ENCODE measurements at places on chromosomes 5 and 9. TPM values are rescaled to one million over a fixed set of nuclear protein-coding genes. Genes with fewer than 3 reads are reported as not detected.

- no peaks in the 10 kb centered on the region for H3K27me3 ChIP-seq
- H3K27ac ChIP-seq = no peak overlapping the region
- no peak for DNase-seq
- H3K4me1 ChIP-seq = no peaks in the 10 kb centered on the region
- no peaks in the 10 kb centered on the region for H3K36me3 ChIP-seq
- H3K4me3 ChIP-seq = no peak overlapping the region
Observed at GRCh38 chr5:155772009-155772662, 554.8 kb upstream of the SGCD start.

DNA sequence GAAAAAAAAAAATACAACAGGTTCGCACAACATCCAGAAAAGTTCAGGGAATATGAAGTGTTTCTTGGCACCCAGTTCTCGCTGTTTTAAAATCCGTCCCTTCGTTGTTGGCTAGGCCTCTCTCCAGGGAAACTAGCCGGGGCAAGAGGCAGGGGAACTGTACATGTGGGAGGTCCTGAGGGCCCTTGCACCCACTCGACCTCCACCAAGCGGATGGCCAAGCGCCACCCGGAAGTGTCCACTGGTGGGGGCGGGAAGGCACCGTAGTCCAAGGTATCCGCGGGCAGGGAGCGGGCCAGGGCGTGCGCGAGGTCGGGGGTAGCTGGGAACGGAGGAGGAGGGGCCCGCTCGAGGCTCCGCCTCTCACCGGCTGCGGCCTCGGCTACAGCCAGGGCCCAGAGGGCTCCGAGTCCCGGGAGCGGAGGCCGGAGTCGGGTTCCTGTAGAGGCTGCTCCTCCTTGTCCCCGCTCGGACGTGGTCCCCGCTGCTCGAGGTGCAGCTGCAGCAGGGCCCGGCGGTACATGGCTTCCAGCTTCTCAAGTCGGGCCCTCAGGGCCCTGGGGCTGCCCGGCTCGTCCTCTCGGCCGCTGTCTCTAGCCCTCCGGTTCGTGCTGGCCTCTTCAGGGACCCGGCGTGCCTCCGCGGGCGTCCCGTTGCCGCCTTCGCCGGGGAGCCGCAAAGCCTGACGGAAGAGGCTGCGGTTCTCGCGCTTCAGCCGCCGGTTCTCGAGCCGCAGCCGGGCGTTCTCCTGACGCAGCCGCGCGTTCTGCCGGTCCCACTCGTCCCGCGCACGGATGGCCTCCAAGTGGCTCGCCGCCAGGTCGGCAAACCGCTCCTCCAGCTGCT is 720 bp downstream of the TUSC1 start:
- peak overlapping the region; percentile 13 for H3K4me3 ChIP-seq
- H3K36me3 ChIP-seq = no peaks in the 10 kb centered on the region
- peak; percentile 93 for DNase-seq
- H3K4me1 ChIP-seq = peaks cover 15% of the 10 kb centered on the region
- H3K27me3 ChIP-seq = no peaks in the 10 kb centered on the region

The C1QTNF3 gene
- 6.2 TPM for total RNA-seq

- no peaks in the 10 kb centered on the region for H3K27me3 ChIP-seq
- H3K36me3 ChIP-seq = no peaks in the 10 kb centered on the region
- no peak for DNase-seq
- no peak overlapping the region for H3K27ac ChIP-seq
- no peak overlapping the region for H3K4me3 ChIP-seq
- no peaks in the 10 kb centered on the region for H3K4me1 ChIP-seq
Observed at GRCh38 chr9:104177676-104178075, 83.6 kb downstream of the SMC2 start.

The ACER2 gene
- total RNA-seq = 8.3 TPM

- peaks cover 19% of the 10 kb centered on the region for H3K4me1 ChIP-seq
- H3K27me3 ChIP-seq = no peaks in the 10 kb centered on the region
- no peak overlapping the region for H3K4me3 ChIP-seq
Observed at GRCh38 chr9:94754976-94755475, 28.5 kb downstream of the AOPEP start.
